Activated CD4-positive, alpha-beta T cell treated with anti-CD3 and anti-CD28 coated beads, Interleukin-2, amount 50 U/mL, for 16 hours (primary cell): ENCODE measurements at places on chromosomes 5 and 9.

DNA sequence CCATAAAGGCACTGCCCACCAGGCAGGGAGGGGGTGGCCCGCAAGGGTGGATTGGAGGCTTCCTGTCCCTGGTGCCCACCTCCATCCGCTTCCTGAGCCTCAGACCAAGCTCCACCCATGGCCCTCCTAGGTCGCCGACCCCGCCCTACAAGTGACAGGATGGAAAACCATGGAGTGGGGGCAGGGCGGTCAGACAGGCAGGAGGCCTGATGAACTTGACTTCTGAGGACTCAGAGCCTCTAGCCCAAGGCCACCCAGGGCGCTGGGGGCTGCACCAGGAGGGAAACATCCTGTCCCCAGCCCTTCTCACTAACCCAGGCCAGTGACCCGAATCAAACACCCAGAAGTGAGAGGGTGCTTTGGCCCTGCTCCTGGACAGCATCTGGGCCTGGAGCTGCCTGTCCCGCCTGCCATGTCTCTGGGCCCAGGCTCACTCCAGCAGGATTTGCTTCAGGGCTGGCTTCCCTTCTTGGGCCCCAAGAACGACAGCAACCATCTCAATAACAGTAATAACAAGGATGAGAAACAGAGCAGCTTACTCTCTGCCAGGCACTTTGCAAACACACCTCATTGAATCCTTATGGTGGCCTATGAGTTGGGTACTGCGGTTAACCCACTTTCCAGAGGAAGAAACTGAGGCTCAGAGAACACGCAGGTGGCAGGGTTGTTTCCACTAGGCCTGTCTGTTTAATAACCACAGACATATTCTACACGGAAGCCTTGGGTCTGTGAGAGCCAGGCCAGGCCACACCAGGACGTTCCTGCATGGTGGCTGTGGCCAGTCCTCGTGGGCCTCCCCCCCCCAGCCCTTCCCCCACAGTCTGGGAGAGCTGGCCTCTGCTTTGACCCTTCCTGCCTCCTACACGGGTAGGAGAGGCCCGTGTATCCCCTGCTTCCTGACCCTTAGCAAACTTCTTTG is 4.4 kb upstream of the ST6GALNAC6 start:
- DNase-seq = peak; percentile 90

DNA sequence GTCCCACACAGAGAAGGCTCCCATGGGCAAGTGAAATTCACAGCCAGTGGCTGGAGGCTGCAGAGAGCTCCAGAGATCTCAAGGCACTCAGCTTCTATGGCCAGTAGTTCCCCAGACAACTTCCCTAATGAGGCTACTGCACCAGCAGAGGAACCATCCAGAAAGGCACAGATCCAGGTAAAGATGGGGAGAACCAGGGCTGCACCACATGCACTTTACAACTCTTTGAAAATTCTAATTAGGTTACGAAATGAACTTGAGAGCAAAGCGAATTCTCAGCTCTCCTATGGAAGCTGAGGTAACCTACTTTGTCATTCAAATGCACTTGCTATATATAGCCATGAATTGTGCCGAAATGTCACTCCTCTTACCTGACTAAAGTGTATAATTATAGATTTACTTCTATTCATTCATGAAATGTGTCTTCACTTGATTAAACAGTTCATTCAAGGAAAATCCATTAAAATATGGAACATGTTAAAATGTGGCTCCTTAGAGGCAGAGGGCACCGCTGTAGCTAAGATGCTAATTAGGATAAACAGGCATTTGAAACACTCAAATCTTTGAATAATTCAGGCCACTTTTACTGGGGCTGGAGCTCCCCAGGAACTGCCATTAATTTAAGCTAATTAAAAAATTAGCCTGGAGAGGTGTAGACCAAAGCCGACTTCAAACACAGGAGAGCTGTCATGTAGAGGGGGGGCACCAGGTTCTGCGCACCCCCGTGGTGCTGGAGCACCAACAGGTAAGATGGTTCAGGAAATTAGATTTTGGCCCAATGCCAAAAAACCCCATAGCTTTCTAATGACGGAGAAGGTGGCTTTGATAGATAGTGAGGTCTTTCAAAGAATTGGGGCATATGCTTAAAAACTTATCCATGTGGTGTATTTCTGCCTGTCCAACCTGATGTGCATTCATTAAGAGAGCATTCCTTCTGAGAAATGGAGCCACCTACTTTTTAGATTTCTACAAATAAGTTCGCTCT is 204.1 kb downstream of the GABBR2 start:
- no peak for DNase-seq

DNA sequence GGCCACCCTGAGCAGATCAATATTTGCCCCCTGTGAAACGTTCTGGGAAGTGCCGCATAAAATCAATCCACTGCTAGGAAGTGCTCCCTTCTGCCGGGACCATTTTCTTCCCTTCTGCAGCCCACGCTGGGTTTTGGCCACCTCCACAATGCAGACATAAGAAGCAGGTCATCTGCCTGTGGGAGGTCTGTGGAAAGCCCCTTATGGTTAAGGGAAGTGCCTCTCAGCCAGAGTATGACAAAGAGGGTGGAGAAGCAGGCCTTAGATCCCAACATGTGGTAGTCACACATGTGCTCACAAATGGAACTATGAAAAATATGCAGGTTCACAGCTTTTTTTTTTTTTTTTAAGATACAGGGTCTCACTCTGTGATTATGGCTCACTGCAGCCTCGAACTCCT is 82.8 kb downstream of the SLC1A3 start:
- no peak for DNase-seq

DNA sequence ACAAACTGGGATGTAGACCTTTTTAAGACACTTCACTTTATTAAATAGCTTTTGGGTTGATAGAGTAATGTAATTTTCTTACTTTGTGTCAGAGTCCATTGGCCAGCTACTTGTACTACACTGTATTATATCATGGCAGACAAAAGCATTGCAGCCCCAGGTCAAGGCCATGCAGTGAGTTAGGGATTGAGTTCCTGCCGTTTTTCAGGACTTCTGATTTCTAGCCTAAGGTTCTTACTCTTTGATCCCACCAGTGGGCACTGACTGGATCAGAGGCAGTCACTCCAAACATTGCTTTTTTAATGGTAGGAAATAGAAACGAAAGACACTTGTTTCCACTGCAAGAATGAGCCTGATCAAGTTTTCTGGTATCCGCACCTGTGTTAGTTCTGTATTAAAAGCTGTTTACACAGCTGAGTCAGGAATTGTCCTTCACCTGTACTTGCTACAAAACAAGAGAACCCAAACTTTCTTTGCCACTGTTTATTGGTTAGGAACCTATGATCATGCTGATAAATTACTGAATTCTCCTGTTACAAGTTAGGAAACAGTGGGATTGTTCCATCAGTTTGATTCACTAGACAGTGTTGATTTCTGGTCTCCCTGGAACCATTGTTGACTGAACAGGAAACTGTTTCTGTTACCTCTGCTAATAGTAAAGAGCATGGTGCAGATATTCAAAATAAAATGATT is 22.1 kb downstream of the LRRC70 start:
- no peak for DNase-seq

GRCh38 chr5:125700380-125700861 is 722.8 kb upstream of the GRAMD2B start:
- DNase-seq = no peak

- DNase-seq = no peak
Observed at GRCh38 chr5:33934176-33934575, 2.0 kb upstream of the RXFP3 start.

- DNase-seq = peak; percentile 7
Observed at GRCh38 chr9:120136696-120137095, 443.3 kb downstream of the CDK5RAP2 start.

GRCh38 chr9:96158909-96159575 is 142.9 kb downstream of the HSD17B3 start:
- peak; percentile 5 for DNase-seq

- DNase-seq = no peak
Observed at GRCh38 chr9:2662496-2662895, 40.9 kb downstream of the VLDLR start.

DNA sequence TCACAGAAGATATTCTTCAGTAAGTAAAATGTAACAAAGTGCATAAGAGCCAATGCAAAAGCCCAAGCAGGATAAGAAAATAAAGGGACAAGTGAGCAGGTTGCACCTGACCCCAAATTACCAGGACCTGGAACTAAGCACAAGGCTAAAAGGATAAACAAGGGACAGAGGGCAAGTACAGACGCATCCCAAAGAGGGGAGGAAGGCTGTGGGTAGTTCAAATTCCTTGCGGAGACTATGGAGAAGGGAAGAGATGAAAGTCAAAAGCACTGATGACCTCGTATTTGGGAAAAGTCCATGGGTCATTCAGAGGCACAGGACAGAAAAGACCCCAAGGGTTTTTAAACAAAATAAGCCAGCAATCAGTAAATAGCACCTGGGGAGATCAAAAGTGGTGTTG is 11.8 kb downstream of the ELAVL2 start:
- DNase-seq = no peak

DNA sequence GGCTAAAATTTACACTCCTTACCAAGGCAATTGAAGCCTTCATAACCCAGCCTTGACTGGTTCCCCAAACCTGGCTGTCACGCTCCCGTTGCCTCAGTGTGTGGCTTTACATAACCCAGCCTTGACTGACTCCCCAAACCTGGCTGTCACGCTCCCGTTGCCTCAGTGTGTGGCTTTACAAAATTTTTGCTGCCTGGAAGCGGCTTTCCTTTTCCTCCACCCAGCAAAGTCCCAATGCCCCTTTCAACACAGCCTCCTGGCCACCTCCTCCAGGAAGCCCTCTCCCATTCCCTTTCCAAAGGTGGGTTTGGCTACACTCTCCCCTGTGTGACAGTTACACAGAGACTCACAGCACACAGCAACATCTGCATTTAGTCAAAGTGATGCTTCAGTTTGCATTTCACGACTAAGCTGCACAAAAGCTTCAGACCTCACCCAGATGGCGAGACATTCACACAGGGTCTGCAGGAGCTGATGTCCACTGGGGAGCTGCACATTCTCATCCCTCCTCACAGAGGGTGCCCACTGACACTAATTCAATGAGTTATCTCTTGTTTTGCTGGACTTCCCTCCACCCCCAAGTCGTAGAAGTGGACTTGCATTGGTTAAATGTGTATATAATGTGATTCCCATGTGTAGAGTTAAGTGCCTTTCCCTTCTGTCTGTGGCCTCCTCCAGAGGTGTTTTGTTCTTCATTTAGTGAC is 156.6 kb upstream of the PHYKPL start:
- DNase-seq = no peak

- DNase-seq = no peak
Observed at GRCh38 chr9:128701227-128701854, 962 bp upstream of the PKN3 start.

- DNase-seq = no peak
Observed at GRCh38 chr9:133763272-133764183, 25.4 kb upstream of the SARDH start.

- no peak for DNase-seq
Observed at GRCh38 chr5:1127959-1128785, 16.3 kb upstream of the SLC12A7 start.

- DNase-seq = no peak
Observed at GRCh38 chr9:24900179-24900578, 354.5 kb upstream of the IZUMO3 start.

GRCh38 chr5:84816746-84817547 is 432.3 kb upstream of the EDIL3 start:
- DNase-seq = no peak

DNA sequence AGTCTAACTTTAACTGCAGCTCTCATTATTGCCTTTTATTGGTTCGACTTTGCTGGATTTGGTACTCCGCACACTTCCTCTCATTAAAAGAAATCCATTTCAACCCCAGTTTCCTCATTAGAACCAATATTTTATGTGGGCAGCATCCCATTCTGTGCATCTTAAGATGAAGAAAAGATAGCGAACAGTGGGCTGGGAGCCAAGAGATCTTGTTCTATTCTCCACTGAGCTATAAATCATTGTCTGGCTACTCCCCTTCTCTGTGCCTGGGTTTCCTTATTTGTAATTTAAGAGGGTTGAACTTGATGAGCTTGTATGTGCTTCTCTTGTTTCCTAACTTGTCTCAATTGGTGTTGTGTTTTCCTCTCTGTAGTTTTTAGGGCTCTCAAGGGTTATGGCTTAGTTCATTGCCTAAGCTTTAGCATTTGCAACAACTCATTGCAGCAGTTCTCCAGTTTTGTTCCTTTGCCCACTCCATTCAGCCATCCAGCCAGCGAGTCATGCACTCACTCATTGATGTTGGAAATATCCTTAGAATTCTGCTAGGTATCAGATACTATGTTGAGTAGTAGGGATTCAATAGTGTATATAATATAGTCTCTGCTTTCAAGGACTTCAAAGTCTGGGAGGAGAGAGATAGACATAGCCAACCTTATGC is 273.3 kb upstream of the TNC start:
- DNase-seq = no peak

DNA sequence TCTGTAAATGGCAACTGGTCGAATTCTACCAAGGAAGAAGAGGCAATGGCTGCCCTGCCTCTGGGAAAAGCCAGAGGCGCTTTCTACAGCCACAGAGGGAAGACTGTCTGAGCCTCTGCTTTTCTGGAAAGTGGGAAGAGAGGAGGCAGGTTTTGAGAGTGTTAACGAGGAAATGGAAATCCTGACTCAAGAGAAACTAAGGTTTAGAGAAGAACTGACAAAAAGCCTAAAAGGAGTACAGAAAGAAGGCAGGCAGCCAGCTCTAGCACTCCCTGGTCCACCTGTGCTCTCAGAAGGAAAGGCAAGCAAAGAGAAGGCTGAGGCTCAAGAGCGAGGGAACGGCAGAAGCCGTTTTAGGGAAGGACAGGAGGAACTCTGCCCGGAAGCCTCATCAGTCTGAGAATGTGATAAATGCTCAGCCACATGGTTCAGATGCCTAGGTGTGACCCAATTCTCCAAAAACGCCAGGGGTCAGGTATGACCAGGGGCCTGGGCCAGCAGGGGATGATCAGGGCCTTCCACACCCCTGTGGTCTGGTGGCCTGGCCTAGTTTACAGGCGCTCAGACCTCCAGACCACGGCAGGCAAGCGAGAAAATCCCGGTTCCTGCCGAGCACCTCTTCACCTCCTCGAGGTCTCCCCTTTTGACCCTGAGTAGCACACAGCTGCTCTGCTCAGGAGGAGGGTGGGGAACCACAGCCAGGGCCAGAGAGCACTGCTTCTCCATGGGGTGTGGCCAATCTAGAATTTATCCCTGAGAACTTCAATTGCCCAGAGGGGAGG is 79.9 kb upstream of the FBXW11 start:
- DNase-seq = no peak

GRCh38 chr9:69871118-69871834 is 50.7 kb downstream of the CFAP95 start:
- DNase-seq = no peak

GRCh38 chr9:132708769-132709430 is 38.6 kb downstream of the GTF3C4 start:
- no peak for DNase-seq

DNA sequence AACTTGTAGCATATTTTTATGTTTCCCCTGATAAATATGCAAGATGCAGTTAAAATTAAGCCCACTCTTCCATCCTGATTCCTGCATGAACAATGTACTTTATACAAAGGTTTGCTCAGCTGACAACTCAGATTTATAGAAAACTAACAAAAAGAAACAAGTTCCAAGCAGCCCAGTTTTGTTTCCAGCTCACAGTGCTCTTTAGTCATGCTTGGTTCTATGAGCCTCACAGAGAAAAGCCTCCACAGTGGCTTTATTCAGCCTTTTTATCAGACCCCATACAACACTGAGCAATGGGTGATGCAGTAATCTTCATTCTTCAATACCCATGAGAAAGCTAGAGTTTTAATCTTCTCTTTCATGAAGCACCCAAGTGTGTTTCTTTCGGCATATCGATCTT is 329.6 kb downstream of the SLCO4C1 start:
- DNase-seq = no peak
